ENCODE measurements at places on chromosomes 7 and 10.
A peak's percentile ranks its signal among the peaks of the same experiment; 100 is the strongest.

DNA sequence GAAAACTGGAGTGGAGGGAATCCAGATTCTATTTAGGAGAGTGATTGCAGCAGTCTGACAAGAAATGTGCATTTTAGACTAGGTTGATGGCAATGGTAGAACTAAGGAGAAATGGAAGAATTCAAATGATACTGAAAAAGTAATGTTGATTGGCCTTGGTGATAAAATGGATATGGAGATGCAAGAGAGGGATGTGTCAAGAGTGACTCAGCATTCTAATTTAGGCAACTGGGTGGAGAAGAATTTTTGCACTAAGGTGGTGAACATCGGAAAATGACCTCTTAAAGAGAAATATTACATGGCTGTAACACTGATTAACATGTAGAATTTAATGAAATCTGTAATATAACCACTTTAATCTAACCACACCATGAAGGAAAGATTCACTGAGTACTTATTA is 806.5 kb downstream of the PHTF2 start:
- no peak for DNase-seq

DNA sequence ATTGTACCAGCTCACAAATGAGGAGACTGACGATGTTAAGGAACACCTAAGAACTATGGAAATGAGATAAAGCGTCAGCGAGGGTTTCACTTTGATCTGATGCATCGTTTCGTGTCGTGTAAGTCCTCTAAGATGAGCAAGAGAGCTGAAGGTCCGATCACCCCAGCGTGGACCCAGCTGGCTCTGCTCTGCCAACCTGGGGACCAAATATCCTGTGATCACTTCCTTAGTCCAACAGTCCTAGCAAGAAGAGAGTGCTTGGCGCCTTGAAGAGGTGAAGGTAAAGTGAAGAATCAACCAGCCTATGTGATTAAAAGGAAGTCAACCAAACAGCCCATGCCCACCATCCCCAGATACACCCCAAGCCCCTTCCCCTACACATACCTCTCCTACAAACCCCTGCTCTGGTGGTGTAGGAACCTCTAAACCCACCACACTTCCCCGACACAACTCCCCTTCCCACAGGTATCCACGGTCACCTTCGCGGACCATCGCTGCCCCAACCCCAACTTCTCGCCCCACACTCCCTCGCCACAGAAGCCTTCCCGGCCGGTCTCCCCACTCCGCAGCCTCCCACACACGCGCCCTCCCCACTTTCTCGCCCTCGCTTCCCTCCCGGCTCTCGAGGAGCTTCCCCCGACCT is 722 bp downstream of the UPF2 start:
- DNase-seq: peak; percentile 25

- DNase-seq: no peak
Observed at GRCh38 chr7:100441641-100442535, 5.6 kb upstream of the PPP1R35 start.

DNA sequence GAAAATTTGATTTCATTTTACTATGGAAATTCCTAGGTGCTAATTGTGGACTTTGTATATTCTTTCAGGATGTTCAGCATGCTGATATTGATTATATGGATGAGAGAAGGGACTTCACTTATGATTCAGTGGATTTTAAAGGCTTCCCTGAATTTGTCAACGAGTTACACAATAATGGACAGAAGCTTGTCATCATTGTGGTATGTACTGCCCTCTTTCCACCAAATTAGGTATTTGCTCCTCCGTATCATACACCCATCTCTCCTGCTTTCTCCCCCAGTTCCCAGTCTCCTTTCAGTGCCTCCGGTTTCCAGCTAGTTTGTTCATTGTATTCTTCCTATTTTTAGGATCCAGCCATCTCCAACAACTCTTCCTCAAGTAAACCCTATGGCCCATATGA is 34.6 kb downstream of the MGAM start:
- no peak for DNase-seq

DNA sequence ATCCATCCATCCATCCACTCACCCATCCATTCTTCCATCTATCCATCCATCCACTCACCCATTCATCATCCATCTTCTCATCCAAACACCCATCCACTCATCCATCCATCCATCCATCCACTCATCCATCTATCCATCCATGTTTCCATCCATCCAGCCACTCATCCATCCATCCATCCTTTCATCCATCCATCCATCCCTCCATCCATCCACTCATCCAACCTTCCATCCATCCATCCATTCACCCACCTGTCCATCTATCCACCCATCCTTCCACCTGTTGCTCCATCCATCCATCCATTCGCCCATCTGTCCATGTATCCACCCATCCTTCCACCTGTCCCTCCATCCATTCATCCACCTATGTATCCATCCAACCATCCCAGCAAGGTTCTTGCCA is 378.4 kb upstream of the PFKP start:
- no peak for DNase-seq

DNA sequence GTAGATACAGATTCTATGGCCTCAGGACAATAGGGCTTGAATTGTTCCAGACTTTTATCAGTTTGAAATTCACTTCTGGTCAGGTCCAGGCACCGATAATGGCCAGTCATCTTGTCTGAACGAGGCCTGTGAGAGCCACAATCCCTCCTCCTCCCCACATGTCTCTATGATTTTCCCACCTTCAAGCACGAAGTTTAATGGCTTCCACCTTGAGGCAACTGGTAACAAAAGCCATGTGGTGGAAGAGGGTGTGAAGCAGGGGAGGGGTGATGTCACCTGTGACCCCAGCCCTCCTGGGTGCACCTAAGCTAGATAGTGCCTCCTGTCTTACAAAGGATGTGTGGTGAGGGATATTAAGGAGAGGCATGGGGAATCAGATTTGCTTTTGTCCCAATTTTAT is 89.2 kb downstream of the PCGF5 start:
- DNase-seq: no peak

DNA sequence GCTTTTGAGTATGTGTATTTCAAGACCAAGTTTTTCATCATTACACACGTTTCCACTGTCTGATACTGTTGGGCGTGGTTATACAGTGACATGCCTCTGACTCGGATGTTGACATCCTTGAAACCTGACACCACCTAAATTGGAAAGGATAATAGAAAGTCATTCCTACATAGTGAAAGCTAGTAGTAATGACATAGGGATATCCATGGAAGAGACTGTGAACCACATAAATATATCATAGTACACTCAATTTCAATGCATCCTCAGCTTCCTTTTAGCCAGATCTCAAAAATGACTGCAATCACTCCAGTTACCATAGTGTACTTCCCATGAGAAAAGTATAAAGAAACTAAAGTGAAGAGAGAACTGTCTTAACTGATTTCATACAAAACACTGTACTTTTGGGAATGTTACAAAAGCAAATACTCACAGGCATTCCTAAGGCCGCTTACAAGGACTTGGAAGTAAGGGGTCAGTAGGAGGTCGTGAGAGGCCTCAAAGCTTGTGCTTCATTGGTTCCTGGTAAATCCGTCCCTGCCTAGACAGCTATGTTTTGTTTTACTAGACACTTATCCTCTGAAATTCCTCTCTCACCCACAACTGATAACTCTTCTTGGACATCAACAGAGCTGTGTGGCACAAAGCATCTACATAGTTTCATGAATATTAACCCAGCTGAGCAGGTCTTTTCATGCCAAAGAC is 71.8 kb upstream of the VWDE start:
- DNase-seq: no peak

DNA sequence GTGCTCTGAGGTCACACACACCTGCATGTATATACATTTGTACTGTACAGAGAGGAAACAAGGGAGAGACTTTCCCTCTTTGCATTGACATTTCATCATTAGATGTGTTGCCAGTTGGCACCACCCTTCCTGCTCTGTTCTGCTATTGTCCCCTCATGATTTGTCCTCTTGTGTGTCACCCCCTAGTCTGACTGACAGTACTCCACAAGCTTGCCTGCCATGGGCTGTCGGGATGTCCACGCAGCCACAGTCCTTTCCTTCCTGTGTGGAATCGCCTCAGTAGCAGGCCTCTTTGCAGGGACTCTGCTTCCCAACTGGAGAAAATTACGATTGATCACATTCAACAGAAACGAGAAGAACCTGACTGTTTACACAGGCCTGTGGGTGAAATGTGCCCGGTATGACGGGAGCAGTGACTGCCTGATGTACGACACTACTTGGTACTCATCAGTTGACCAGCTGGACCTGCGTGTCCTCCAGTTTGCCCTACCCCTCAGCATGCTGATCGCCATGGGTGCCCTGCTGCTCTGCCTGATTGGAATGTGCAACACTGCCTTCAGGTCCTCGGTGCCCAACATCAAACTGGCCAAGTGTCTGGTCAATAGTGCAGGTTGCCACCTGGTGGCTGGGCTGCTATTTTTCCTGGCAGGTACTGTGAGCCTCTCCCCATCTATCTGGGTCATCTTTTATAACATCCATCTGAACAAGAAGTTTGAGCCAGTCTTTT is 9.4 kb downstream of the CLDN12 start:
- no peak for DNase-seq

DNA sequence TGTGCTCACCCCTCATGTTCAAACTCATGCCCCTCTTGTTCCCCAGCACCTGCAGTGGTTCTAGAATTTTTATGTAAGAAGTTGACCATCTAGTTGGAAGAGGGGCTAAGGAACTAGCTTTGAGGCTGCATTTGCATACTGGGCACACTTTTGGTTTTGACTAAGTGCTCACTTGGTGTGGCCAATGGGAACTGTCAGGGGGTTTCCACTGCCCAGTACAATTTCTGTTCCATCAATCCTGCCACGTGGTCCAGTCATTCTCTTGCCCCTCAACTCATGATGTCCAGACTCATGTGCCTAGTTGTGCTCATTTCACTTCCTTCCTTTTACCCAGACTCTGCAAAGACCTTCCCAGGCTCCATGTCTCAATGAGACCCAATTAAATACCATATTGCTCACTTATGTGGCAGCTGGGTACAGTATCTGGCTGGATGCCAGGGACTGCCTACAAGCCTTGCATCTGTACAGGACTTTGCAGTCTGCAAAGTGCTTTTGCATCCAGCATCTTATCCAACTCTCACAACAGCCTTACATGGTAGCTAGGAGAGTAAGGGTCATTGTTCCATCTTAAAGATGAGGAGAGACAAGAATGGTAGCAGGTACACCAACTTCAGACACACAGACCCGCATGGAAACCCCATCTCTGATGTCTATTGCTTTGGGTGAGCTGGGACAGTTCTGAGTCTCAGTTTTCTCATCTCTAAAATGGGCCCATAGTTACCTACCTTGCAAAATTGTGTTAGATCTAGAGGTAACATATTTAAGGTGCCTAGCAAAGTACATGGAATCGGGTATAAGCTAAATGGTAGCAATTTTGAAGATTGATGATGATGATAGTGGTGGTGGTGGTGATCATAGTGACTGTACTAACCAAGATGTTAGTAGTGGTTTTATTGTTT is 30.1 kb upstream of the KCNMA1 start:
- DNase-seq: no peak

DNA sequence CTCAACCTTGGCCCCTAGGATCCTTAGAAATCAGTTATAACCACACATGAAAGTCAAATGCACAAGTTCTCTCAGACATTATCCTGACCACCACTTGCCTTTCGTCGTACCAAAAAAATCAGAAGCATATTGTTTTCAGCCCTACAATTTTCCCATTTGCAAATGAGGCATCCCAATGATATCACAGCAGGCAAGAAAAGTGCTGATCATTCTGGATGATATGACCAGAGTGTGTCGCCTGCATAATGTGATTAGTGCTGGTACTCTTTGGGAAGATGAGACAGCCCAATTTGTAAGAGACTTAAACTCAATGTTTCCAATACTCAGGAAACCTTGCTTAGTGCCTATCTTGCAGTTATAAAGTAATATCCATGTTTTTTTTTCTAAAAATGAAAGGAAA is 168.0 kb downstream of the SORCS1 start:
- DNase-seq: no peak

DNA sequence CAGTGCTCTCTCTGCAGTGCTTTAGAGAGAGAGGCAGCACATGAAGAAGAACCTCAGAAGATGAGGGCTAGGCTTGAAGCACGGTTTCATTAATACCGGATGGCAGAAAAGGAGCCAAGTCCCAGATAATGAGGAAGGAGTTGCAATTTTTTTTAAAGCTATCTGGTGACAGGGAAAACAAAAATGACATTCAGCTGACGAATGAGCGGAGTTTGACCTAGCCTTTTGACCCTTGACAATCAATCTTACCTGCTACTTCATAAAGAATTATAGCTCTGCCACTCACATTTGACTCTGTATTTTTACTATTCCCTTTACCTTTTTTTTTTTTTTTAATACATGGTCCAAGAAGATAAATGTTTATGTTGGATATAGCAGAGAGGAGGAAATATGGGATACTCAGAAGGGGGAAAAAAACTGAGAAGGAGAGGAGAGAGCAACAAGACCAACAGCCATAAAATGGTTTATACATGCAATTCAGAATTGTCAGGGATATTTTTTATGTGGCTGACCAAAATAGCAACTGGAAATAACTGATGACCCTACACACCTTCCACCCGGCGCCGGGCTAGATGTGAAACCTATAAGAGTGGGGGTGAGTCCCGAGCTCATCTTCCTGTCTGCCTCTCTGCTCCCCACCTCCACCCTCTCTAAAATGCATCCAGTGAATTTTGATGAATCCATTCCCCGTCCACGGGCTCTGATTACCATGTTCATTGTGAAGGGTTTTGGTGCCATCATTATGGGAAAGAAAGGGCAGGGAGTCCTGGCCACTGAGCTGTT is 274.4 kb upstream of the YAE1 start:
- DNase-seq: no peak

GRCh38 chr7:55432939-55433784 is 68.0 kb downstream of the LANCL2 start:
- DNase-seq: peak; percentile 60

DNA sequence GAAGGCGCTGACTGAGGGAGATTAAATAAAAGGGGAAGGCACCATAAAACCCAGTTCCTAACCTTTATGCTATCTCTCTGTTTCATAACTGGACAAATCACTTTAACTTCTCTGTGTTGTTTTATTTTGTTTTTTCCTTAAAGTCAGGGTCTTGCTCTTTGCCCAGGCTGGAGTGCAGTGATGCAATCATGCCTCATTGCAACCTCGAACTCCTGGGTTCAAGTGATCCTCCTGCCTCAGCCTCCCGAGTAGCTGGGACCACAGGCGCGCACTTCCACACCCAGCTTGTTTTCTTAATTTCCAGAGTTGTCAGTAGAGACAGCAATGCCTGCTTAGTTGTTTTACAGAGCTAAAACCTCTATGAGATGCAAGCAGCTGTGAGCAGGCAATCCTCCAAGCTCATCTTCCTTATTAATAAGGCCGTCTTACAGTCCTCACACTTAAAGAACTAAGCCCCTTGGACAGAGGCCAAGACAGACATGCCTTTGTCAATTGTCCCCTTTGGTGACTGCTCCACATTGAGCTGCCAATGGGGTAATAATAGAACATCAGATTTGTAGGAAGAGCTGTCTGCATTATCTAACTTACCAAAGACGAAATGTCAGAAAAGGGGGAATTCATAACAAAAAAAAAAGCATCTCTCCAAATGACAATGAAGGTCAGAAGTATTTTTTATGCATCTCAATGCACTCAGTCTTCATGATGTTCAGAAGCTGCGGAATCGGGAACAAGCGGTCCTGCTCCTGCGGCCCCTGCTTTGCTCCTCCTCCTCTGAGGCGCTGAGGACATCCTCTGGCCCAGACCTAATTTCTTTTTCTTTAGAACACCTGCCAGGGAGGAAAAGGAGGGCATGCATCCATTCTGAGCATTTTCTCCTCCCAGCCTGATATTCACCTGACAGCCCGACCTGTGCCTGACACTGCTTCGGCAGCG is 62.7 kb upstream of the RNF32 start:
- peak; percentile 6 for DNase-seq

- DNase-seq: no peak
Observed at GRCh38 chr7:144866189-144866588, 30.3 kb upstream of the TPK1 start.

GRCh38 chr7:604001-604883 is 84.6 kb upstream of the PDGFA start:
- no peak for DNase-seq
